Activated CD8-positive, alpha-beta memory T cell treated with anti-CD3 and anti-CD28 coated beads, Interleukin-2, amount 50 U/mL, for 4 hours (primary cell): ENCODE measurements at places on chromosomes 11 and 22.

DNA sequence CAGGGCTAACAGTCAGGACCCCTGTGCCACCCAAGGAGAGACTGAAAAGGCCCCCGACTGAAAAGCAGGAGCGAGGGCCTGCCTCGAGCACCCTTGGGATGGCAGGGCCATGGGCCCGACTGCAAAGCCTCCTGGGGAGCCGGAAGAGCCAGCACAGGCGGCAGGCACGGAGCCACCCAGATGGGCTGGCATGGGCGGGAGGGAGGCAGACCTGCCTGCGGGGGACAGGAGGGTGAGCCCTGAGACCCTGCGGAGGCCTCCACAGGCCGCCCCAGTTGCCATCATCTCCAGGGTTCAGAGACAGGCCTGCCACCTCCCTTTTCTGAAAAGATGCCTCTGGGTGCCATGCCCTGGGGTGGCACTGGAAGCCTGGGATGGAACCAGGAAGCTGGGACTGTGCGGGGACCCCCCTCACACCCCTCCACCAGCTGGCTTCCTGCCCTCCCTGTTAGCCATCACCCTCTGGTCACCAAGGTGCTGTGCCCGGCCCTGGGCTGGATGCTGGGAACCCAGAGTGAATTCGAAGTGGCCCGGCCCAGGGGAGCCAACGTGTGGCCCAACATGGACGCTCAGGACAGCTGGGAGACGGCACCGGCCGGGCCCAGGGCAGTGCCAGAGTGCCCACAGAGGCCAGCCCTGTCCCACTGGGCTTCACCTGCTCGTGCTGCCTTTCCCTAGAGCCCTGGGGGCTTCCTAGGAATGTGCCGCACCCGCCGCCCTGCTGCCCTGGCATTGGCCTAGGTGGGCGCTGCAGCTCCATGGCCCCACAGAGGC lies 13.8 kb downstream of the TSPAN32 start:
- DNase-seq: no peak

DNA sequence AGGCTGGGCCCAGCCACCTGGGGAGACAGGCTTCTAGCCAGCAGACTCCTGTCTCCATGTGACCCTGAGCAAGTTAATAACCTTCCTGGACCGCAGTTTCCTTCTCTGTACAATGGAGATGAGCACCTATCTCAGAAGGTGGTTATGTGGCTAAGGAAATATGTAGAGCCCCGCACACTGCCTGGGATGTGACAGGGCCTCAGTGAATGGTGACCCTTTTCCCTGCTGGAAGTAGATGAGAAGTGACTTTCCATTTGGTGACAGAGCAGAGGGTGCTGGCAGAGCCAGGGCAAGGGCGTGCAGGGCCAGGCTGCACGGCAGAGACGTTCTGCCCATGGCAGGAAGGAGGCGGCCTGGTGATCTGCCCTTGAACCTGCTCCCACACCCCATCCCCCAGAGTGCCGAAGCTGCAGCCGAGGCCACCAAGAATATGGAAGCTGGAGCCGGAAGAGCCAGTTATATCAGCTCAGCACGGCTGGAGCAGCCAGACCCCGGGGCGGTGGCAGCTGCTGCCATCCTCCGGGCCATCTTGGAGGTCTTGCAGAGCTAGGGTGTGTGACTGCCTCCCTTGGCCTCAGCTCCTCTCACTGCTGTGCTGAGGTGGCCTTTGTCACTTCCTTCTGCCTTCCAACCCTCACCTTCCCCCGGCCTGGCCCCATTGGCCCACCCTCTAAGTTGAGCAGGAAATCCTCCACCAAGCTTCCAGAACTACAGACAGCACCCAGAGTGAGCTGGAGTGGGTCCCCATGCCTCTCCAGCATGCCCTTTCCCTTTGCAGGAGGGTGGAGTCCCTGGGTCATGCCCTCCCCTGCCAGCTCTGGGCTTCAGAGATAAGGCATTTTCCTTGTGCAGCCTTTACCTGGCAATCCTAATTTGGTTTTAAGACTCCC lies 13.2 kb downstream of the TKFC start:
- no peak for DNase-seq

GRCh38 chr11:68809506-68809905 lies 32.2 kb downstream of the CPT1A start:
- no peak for DNase-seq

- DNase-seq: no peak
Observed at GRCh38 chr22:44289414-44290171, 23.2 kb downstream of the SHISAL1 start.

DNA sequence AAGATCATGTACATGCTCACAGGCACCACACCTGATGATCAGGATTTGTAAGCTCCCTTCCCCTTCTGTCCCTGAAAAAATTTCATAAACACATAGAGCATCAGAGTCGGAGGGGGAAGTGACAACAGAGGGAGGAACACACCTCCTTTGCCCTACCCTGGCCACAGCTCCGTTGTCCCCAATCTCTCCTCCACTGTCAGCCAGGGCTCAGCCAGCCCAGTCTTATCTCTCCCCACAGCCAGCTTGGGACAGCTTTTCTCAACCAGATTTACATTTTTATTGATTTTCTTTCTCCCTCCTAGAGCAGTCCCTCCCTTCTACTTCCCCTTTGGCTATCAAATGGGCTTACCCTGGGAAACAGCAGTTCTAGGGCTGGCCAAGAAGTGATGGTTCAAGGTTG lies 32.1 kb upstream of the TPBGL start:
- no peak for DNase-seq

DNA sequence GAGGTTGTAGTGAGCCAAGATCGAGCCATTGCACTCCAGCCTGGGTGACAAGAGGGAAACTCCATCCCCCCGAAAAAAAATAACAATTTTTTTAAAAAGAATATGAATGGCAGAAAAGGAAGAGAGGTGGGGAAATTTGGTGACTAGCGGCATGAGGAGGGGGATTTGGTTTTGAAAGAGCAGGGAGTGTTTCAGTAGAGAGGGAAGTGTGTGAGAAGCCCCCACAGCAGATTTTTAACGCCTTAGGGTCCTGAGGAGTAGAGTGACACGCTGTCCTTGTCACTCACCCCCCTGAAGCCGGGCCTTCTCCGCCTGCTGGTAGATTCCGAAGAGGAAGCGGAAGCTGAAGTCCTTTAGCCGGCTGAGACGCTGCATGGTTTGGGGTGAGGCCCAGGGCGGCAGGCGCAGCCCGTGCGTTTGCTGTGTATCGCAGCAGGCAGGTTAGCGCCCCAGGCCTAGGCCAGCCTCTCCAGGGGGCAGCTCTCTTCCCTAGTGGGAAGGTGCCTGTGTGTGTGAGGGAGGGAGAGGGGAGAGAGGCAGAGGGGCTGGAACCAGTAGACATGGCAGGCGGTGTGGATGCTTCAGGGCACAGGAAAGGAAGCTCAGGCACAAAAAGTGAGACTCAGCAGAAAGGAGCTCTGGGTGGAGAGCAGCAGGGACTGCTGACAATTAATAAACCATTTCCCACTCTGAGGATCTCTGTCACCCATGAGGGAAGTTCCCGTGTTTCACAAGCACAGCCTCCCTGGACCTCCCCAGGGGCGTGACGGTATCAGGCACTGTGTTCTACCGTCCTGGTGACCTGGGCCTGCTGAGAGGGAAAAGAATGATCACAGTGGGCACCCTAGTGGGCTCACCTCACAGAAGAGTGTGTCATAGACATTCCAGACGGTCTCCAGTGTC lies 3.9 kb downstream of the ACP2 start:
- no peak for DNase-seq

DNA sequence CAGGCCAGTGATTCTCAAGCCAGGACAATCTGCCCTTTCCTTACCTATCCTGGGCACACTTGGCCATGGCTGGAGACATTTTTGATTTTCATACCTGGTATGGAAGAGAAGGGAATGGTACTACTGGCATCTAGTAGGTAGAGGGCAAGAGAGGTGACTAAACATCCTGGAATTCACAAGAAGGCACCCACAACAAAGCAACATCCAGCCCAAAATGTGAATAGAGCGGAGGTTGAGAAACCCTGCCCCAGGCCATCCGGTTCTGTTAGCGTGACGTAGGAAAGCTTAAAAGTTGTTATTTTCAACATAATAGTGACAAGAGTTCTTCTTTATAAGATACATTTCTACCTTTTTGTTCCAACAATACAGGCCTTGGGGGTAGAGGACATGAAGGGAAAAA lies 114.9 kb upstream of the ALX4 start:
- DNase-seq: no peak

DNA sequence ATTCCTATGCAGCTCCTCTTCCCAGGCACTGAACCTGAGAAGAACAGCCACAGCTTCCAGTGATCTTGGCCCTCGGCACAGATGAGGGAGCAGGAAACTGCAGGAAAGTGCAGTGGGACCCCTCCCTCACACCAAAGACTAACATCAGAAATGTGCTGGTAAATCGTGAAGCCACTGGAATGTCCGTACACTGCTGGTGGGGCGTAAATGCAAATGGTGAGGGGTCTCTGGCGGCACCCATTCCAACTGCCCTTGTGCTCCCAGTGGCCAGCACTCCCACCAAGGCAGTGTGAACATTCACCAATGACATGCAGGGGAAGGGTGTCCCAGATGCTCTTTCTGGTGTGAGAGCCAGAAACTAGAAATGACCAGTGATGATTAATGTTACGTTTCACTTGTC lies 574.0 kb downstream of the BRD1 start:
- no peak for DNase-seq

DNA sequence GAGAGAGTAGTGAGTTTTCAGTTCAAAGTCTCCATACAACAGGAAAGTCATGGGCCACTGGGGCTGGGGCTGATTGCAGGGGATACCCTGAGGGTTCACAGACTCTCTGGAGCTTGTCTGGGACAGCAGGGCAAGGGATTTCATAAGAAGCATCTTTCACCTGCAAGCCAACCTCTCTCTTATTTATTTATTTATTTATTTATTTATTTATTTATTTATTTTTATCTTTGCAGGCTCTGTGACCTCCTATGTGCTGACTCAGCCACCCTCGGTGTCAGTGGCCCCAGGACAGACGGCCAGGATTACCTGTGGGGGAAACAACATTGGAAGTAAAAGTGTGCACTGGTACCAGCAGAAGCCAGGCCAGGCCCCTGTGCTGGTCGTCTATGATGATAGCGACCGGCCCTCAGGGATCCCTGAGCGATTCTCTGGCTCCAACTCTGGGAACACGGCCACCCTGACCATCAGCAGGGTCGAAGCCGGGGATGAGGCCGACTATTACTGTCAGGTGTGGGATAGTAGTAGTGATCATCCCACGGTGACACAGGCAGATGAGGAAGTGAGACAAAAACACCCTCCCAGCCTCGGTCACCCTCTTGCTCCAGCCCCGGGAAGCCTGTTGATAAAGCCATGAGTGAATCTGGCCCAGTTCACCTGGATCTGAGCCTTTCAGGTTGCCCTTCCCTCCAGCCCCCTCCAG lies 68.4 kb downstream of the GGTLC2 start:
- DNase-seq: no peak

- no peak for DNase-seq
Observed at GRCh38 chr11:70145071-70145470, 58.0 kb upstream of the FADD start.

- no peak for DNase-seq
Observed at GRCh38 chr11:22584976-22585375, 40.6 kb downstream of the FANCF start.

- no peak for DNase-seq
Observed at GRCh38 chr11:32297611-32298011, 137.7 kb downstream of the WT1 start.

- no peak for DNase-seq
Observed at GRCh38 chr11:123195188-123196059, at the start of gene CLMP. Gene CLMP, minus strand, starts transcription at chr11:123195248. Its CDS starts 308 bp downstream, at chr11:123194940.

GRCh38 chr22:49944399-49944891 lies 16.1 kb upstream of the PIM3 start:
- DNase-seq: no peak

- DNase-seq: peak; percentile 73
Observed at GRCh38 chr11:64449381-64450167, 90.6 kb downstream of the RPS6KA4 start.

DNA sequence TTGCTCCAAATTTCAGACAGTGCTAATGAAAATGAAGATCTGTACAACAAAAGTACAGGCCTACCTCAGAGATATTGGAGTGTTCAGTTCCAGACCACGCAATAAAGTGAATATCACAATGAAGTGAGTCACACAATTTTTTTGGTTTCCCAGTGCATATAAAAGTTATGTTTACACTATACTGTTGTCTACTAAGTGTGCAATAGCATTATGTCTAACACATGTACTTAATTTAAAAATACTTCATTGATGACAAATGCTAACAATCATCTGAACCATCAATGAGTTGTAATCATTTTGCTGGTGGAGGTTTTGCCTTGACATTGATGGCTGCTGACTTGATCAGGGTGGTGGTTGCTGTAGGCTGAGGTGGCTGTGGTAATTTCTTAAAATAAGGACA lies 60.6 kb upstream of the E2F8 start:
- no peak for DNase-seq

- DNase-seq: no peak
Observed at GRCh38 chr22:46482056-46482675, 55.3 kb downstream of the CELSR1 start.

DNA sequence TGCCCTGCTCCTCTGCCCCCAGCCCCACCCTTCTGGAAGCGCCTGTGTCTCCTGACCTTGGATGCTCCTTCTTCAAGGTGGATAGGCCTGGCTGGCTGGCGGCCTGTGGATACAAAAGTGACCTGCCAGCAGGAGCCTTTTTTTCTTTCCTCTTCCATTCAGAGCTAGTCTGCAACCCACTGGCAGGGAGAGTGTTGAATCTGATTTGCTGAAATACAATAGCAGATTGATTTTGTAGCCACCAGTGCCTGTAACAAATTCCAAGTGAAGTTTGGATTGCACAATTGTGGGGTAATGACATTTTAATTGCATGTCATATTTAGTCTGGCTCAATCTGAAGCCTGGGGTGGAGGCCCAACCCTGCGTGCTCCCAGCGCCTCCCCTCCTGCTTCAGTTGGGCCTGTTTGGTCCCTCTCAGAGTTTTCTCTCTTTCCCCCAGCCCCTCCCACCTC lies 97.2 kb downstream of the GRIK4 start:
- no peak for DNase-seq

GRCh38 chr11:18171377-18172000 lies 1.1 kb upstream of the MRGPRX4 start:
- no peak for DNase-seq

DNA sequence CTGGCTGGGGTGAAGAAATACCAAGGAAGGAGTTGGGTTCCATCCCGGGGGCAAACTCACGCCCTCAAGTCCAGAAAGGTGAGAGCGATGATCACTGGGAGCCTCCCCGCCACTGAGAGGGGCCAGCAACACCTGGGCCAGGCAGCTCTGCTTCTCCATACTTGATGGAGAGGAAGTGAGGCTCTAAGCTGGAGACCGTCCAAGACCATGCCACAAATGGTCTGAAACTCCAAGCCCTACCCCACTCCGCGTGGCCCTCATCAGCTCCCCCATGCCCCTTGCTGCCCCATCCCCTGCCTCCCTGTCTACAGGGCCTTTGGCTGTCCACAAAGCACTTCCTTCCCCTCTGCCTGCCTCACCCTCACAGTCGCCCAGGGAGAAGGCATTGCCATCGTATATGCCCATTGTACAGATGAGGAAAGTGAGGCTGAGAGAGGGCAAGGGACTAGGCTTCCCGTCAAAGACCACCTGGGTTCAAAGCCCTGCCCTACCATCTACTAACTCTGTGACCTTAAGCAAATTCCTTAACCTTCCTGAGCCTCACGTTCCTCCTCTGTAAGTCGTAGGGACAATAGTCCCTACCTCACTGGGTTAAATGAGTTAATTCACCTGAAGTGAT lies 4.4 kb upstream of the PDGFB start:
- no peak for DNase-seq
